ENCODE measurements at places on chromosomes 12 and 14.

GRCh38 chr14:90060965-90061684 is 669 bp upstream of the KCNK13 start:
- DNase-seq = no peak

DNA sequence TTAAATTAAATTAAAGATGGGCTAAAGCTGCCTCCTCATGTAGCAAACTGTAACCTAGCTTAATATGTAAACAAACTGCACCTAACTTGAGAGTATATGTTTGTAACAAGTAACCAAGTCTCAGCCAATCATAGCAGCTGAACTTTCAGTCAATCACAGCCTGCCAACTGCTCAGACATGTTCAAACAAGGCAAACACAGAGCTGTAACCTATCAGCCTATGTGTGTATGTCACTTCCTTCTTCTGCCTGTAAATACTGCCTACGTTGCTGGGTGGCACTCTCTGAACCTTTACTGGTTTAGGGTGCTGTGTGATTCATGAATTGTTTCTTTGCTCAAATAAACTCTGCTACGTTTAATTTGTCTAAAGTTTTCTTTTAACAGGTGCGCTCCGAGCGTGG is 2.9 kb downstream of the SERPINA6 start:
- DNase-seq = no peak

DNA sequence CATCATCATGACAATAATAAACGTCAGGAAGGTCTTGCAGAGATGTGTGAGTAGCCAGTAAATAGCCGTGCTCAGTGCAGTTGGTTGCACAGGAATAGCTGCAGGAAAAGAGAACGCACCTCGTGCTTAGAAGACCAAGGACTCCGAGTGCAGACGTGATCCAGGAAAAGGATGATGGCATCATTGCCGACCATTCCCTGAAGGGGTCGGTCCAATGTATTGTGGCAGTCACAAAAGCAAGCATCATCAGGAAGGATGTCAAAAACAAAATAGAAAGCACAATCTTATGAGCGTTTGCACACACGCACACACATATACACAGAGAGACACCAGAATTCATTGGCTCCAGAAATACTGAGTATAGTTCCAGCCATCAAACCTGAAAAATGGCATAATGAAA is 12.8 kb downstream of the DUSP6 start:
- DNase-seq = no peak

DNA sequence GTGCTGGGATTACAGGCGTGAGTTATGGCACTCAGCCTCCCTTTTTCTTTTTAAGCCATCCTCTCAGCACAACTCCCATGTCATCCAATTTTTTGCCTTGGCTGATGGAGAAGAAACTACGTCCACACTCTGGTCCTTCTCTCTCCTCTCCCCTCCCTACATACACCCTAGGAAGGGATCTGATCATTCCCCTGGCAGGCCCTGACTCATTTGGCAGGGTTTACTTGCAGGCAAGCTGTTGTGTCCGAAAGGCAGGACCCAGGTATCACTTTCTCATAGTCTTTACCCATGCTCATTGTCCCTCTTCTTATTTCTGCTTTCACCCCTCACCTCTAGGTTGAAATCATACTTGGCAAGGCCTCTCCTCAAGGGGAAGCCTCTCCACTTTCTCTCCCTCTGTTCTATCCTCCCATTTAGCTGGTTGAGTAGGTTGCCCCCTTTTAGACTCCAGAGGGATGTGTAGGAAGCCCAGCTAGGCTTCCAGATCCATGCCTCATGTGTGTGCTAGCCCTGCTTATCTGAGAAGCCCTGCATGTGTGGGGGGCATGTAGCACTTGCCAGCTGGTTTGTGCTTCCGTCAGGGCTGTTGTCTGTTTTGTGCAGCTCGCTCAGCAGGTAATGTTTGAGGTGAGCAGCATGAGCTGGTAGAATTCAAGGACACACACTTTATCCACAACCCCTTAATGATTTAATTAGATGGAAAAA is 14.8 kb downstream of the GPR19 start:
- no peak for DNase-seq

DNA sequence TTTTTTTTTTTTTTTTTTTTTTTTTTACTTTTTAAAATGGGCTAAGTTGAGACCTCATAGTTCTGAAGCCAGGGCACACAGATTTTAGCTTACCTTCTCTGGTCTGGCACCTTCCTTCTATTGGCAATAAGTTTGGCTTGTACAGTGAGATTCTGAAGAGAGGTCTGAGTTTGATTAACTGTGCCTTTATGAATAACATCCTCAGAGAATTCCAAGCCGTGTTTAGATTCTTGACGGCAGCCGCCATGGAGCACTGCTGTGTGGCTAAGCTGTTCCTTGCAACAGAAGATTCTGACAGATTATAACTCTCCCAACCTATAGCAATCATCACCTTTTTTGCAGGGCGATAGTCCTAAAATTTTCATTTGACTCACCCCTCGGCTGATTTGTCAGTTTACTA is 354.9 kb upstream of the FAR2 start:
- DNase-seq = no peak

- no peak for DNase-seq
These were observed 15.9 kb upstream of the NUBPL start for GRCh38 chr14:31545328-31545727.

DNA sequence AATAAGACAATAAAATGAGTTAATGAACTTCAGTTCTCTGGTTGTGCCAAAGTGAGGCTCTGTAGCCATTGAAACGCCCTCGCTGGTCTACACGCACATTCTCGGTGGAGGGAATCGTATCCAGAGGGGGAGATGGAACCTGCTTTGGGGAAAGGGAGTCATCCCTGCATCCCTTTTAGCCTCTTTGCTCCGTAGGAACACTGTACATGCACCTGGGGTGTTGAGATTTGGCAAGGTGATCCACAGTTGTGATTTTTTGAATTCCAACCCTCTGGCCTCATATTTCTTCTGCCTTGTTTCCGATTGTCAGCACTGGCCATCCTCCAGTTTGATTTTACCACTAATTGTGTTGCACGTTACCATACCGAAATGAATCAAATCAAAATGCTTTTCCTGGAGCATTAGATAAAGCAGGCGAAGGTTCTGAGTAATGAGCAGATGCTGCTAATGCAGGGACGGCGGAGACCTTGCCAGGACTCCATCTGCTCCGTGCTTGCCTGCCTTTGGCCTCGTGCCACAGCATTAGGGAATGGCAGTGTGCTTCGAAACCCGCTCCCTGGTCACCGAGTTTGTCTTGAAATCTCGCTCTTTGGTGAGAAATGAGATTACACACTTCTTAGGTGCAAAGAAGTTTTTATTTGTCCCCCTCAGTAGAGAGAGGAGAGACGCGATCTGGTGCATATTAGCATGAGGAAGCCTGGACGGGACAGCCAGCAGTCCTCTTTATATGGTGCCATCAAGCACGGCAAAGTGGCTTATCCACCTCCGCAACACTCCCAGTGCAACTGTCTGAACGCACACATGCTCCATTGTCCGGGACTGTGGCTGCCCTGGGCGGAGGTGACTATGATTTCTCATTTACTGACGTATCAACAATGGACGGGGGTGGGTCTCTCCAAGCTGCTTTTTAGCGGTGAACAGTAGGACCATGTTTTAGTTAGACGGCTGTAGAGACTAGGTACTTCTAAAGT is 59.1 kb downstream of the FBXW8 start:
- no peak for DNase-seq

Data from natural killer cell treated with Interleukin-12 subunit alpha and Interleukin-12 subunit beta and Interleukin-15 and Interleukin-18, amount 100 ng/mL, for 72 hours (primary cell).